ENCODE measurements at places on chromosomes 7 and 10.
A peak's percentile ranks its signal among the peaks of the same experiment; 100 is the strongest.

DNA sequence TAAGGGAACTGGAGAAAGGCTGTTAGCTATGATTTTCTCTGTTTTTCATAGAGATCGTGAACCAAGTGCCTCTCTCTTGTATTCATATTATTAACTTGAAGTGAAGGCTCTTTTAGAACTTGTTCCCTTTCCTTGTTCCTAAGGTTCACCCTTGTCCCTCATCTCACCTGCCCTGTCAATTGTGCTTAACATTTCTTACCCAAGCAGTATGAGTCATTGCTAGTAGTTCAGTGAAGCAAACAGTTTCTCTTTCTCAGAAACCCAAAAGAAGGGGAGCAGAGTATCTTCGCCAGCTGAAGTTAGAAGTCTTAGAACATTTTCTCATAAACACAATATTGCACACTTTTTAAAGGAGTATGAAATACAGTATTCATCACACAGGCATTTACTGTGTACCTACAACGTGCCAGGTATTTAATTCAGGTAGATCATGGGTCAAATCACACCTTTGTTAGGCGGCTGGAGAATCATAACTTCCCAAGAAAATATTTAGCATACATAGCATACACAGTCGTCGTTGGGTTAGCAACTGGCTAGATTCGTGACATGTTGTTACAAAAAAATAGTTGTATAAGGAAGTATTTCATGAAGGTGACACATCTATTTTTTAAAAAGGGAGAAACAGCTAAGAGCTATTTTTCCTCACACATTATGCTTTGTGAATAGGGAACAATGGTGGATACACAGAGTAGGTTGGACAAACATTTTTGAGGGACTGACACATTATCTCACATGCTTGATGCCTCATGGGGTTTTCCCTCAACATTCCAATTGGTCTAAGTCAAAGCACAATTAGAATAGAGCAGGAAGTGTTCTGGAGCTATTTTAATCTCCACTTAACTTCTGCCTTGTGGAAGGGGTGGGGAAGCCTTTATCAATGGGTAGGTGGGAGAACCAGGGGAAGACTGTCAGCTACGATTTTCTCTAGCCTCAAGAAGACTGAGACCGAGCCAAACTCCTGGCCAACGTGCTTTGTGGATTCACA is 13.2 kb downstream of the HDAC9 start:
- DNase-seq: no peak

DNA sequence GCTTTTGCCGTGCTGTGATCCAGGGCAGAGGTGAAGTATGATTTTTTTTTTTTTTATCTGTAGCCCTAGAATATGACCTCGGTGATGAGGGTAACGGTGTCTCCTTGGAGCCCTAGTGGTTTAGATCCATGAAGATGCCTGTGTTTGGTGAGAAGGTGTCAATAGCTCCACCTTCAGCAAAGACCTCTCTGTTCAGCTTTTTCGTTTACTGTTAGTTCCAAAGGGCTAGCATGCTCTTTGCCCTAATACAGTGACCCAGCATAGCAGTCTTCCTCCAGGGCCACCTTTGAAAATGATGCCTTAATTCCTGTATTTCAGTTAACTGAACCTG is 746 bp upstream of the MRPS16 start:
- DNase-seq: peak; percentile 19

- DNase-seq: peak; percentile 37
Measured at GRCh38 chr10:113086282-113086681, 136.2 kb downstream of the TCF7L2 start.

DNA sequence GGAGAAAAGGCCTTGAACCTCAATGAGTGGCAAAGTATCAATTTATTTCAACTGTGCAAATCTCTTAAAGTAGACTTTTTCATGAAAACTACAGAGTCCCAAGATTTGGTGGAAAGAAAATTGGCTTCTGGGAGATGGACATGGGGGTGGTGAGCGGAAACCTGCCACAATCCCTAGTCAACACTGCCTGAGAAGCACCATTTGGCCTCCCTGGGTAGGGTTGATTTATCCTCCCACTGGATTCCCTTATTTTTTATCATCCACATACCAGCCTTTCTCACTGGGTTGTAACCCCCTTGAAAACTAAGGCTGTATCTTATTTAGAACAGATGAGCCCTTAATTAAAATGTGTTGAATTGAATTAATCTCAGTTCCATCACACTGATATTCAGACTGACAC is 101.7 kb upstream of the PTN start:
- DNase-seq: no peak

GRCh38 chr7:138066954-138067394 is 9.3 kb upstream of the AKR1D1 start:
- no peak for DNase-seq

GRCh38 chr7:107951896-107952295 is 51.1 kb downstream of the LAMB1 start:
- DNase-seq: no peak
